Activated naive CD4-positive, alpha-beta T cell (primary cell): ENCODE measurements at places on chromosomes 2 and 18.

GRCh38 chr2:138503087-138503442 lies 1.5 kb downstream of the SPOPL start:
- DNase-seq: no peak

GRCh38 chr2:145864501-145864900 lies 1344.6 kb upstream of the ZEB2 start:
- DNase-seq: no peak

DNA sequence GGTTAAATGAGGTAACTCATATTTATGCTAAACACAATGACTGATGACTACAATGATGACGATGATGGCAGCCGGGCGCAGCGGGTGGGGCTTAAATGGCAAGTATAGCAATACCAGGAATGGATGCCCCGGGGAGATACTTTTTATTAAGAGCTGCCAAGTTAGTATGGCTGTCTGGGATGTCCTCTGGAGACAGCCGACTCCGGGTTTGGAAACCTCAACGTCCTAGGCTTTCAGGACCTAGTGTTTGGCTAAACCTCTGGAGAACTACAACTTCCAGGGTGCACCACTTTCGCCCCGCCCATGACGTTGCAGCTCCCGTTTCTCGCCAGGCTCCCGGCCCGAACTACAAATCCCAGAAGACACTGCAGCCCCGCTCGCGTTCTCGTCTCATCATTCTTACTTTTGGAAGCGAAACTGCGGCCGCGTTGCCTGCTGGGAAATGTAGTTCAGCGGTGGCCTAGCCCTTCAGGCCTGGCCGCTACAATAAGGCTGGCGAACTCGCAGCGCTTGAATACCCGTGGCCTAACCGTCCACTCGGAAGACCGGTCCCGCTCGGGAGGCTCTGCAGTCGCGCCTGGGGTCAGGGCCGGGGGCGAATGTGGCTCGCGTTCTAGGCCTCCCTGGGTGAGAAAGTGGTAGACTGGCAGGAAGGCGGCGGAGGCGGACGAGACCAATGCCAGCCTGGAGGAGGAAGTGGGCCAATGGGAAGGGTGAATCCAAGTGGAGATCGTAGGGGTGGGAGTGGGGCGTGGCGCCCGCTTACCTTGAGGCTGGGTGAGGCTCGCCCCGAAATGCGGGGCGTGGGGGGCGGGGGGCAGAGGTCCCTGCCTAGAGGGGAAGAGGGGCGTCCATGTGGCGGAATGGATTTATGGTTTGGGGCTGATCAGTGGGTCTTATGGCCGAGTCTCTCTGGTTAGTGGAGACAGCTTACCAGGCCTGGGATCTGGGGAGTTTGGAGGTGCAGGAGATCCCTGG lies at the start of gene SMARCAL1:
Gene SMARCAL1, plus strand, starts transcription at position 463 of the 978 bp plus-strand sequence. CDS start 2,221 bp downstream, outside the sequence.
- peak; percentile 88 for DNase-seq

- DNase-seq: no peak
These were observed 19.8 kb downstream of the SPIRE1 start for GRCh38 chr18:12637901-12638643.

GRCh38 chr18:49241852-49242251 lies 218.6 kb downstream of the DYM start:
- DNase-seq: no peak

- DNase-seq: no peak
These were observed 39.0 kb downstream of the CDCA7 start for GRCh38 chr2:173393636-173394035.

GRCh38 chr2:43030551-43031307 lies 195.7 kb downstream of the ZFP36L2 start:
- no peak for DNase-seq
